Stimulated activated CD8-positive, alpha-beta memory T cell treated with anti-CD3 and anti-CD28 coated beads, Interleukin-7, amount 100 ng/mL, for 1 hour (primary cell): ENCODE measurements at places on chromosomes 7 and 10.

DNA sequence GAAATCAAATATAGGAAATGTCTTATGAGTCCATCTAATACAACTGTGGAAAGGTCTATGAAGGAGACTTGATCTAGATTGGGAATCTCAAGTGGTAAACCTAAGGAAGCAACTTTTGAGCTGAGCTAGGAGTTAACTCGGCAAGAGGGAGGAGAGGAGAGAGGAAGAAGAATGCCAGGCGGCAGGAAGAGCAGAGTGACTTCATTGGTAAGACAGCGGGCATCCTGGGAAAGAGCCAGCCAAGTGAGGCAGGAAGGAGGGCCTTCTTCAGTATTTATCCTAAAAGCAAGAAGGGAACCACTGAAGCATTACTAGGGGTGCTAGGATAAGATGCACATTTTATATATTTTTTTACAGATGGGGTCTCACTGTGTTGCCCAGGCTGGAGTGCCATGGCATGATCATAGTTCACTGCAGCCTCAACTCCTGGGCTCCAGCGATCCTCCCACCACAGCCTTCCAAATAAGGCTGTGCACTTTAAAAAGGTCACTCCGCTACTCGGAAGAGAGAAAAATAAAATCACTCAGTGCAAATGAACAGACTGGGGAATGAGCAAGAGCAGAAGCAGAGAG is 2.0 kb downstream of the BCL7B start:
- no peak for DNase-seq

- no peak for DNase-seq
These were observed 65.4 kb downstream of the NPS start for GRCh38 chr10:127614484-127615017.

DNA sequence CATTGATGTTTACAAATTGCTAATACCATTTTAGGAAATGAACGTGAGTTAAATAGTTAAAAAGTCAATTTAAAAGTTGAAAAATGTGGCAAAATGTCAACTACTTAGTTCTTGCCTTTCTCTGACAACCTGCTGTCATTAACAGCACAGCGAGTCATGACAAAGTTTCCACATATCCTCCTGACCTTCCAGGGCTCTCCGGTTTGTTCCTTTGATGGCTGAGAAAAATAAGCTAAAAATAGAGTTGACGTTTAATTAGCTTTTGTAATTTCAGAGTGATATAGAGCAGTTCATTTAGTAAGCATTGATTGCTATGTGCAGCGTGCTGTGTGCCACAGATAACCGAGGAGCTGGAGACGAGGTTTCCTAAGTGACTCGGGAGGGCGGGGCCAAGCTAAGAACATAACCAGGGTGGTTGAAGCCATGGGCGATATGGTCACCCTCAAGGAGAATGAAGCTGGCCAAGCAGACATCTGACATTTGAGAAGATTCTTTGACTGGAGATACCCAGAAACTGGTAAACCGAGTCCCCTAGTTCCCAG is 47.9 kb downstream of the OGDH start:
- no peak for DNase-seq

- no peak for DNase-seq
These were observed 55.7 kb downstream of the TPK1 start for GRCh38 chr7:144780071-144780608.

DNA sequence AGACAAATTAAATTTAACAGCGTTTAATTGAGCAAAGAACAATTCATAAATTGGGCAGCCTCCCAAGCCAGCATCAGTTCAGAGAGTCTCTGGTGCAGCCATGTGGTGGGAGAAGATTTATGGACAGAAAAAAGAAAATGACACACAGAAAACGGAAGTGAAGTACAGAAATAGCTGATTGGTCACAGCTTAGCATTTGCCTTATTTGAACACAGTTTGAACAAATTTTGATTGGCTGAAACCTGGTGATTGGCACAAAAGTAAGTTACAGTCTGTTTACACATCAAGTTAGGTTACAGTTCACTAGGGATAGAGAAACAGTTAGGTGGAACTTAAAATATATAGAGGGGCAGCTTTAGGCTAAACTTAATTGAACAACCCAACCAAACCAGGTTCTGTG is 720.1 kb downstream of the TYW1 start:
- DNase-seq, result no peak

- no peak for DNase-seq
These were observed 11.5 kb upstream of the AASS start for GRCh38 chr7:122155566-122155965.
